ENCODE measurements at places on chromosomes 7 and 10.

- peak; percentile 57 for DNase-seq
Observed at GRCh38 chr10:26336979-26337378, 101.2 kb upstream of the APBB1IP start.

DNA sequence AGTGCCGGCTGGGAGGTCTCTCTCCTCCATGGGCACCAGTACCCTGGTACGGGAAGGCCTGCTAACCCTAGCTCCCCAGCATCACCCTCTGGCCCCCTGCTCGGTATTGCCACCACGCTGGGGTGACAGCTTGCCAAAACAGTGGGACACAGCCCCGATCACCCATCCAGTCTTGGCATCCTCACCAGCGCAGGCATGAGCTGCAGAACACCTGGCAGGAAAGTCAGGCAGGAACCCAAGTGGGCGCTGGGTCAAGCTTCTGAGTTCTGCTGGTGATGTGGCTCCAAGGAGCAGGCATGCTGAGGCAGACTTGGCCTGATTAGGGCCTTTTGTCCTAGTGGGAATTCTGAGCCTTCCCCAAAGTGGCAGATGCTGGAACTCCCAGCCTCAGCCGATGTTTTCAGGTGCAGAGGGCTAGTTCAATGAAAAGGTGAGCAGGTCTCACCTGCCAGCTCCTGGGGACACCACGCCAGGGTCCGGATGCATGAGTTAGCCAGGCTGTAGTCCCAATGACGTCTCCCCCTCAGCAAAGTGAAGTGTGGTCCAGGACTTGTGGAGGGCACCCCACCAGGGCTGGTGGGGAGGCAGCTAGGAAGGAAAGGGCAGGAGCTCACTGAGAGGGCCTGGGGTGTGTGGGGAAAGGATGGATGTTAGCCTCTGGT lies 8.5 kb upstream of the ZNF22 start:
- DNase-seq = no peak

- no peak for DNase-seq
Observed at GRCh38 chr7:106447318-106447847, 162.6 kb upstream of the NAMPT start.

DNA sequence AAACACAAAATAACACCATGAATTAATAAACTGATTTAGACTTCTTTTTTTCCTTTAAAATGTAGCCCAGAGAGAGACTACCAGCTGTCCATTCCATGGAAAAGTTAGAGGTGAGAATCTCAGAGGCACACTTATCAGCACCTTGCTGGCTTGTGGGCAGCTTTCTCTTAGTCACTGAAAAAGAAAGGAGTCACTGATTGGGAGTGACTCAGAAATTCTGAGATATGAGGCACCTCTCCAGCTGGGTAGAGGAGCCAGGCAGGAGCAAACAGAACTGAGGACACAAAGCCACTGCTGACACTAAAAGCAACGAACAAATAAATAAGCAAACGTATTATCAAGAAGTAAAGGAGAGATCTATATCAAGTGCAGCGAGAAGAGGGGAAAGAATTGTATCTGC lies 310.6 kb downstream of the PARD3 start:
- no peak for DNase-seq

GRCh38 chr7:50838675-50839377 lies 56.1 kb upstream of the GRB10 start:
- no peak for DNase-seq

- no peak for DNase-seq
Observed at GRCh38 chr10:86793696-86794095, 37.3 kb downstream of the BMPR1A start.

- peak; percentile 32 for DNase-seq
Observed at GRCh38 chr10:17409170-17409733, 45.1 kb downstream of the ST8SIA6 start.

- peak; percentile 90 for DNase-seq
Observed at GRCh38 chr10:70549962-70550458, 52.5 kb downstream of the PRF1 start.

DNA sequence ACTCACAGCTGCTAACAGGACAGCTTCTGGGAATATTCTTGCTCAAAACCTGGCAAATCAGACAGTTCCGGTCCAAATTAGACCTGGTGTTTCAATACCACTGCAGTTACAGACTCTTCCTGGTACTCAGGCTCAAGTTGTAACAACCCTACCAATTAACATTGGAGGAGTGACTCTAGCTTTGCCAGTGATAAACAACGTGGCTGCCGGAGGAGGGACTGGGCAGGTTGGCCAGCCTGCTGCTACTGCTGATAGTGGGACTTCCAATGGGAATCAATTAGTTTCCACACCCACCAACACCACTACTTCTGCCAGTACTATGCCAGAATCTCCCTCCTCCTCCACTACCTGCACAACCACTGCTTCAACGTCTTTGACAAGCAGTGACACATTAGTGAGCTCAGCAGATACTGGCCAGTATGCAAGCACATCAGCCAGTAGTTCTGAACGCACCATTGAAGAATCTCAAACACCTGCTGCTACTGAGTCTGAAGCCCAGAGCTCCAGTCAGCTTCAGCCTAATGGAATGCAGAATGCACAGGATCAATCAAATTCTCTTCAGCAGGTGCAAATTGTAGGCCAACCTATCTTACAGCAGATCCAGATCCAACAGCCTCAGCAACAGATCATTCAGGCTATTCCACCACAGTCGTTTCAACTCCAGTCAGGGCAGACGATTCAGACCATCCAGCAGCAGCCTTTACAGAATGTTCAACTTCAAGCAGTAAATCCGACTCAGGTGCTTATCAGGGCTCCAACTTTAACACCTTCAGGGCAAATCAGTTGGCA lies 2.1 kb downstream of the SP4 start:
- no peak for DNase-seq
